Activated CD8-positive, alpha-beta memory T cell treated with anti-CD3 and anti-CD28 coated beads for 48 hours (primary cell): ENCODE measurements at places on chromosomes 3 and 15.

DNA sequence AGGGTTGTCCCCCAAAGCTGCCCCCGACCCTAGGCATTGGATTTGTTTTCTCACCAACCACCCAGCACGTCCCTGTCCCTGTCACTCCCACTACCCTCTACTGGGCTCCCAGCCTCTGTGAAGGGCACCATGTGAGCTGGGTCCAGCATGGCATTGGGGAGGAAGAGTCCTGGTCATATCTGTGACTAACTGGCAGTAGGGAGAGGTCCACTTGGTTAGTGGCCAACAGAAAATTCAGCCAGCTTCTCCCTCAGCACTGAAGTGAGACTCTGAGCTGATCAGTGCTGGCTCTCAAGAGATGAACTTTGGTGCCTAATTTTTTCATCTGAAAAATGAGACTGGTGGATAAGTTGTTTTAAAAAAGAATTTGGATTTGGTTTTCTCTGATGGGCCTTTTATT lies 11.3 kb upstream of the KIF23 start:
- DNase-seq: no peak

GRCh38 chr15:55627730-55628368 lies 39.7 kb upstream of the PYGO1 start:
- DNase-seq: no peak

DNA sequence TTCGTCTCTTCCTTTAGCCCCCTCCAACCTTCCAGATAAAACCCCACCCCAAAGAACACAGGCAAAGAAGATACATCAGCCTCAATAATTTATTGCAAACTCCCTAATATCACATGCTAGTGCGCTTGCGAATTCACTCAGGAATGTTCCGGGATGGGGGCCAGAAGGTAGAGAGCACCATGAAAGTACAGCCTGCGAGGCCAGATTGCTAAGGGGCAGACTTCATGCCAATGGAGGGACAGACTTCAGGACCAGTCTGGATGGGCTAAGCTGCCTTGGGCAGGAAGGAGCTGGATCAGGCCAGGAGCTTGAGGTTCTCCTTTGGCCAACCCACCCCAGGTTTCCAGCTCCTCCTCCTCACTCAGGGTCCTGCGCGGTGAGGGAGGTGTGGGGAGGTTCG lies 13.4 kb downstream of the CIDEC start:
- no peak for DNase-seq

- DNase-seq: no peak
Observed at GRCh38 chr15:50116477-50116876, 2.6 kb downstream of the ATP8B4 start.

GRCh38 chr3:31495971-31496665 lies 36.6 kb upstream of the STT3B start:
- DNase-seq: no peak

DNA sequence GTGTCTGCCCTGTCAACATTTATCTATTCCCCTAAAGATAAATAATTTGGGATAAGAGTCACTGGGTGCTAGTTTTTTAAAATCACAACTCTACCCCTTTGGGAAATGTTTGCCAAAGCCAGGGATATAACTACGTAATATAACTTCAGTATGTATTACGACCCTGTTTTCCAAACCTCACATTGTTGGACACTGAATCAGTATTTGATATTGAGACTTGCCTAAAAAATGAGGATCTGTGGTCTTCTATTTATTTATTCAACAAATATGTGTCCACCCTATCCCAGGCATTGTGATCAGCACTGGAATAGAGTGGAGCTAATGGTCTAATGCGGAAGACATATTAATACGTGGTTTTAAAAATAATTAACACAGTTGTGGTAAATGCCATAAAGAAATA lies 4.5 kb upstream of the MGA start:
- DNase-seq: no peak

DNA sequence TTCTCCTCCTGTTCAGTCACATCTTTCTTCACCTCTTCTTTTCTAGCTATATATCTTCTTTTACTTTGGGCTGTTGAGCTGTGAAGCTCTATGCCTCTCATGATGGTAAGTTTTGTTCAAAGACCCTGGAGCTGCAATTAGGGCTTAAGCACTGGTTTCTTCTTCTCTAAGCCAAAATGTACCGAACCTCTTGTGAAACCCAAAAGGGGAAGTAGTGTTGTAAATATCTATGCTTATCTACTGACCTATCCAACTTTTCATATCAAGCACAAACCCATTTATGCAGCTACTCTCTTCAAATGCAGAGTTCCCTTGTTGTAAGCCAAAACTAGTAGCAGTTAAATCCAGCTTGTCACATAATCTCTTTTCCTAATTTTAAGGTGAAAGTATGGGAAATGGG lies 123.6 kb upstream of the CD96 start:
- DNase-seq: no peak

DNA sequence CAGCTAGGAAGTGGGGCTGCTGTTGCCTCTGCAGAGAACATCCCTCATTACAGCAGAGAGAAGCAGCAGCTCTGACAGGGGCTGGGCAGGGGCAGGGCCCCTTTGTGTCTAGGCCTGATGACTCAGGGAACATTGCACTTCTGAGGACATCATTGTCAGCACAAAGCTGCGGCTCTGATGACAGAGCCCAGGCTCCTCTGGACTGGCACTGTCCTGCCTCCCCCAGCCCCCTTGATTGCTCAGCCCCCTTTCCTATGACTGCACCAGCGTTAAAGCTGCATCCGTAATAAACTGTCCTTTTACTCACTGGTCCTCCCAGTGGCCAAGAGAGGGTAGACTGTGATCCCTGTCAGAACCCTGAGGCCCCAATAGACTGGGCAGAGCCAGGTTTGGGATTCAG lies 18.3 kb downstream of the TRH start:
- no peak for DNase-seq

DNA sequence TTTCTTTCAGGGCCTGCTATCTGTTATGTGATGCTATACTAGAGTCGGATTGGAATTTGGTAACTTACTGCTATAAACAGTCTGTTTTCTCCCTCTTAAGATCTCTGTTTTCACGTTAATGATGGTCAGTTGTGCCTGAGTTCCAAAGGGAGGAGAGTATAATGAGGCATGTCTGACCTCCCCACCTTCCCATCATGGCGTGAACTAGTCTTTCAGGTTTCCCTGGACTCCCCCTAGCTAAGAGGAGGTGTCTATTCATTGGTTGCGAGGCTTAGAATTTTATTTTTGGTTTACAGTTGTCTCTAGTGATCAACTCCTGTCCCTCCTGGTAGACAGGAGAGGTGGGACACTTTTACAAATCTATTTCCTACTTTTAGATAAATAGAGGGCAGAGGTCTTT lies 27.8 kb upstream of the PXYLP1 start:
- DNase-seq: no peak

- no peak for DNase-seq
Observed at GRCh38 chr15:93283854-93284253, 194.8 kb upstream of the RGMA start.
